ENCODE measurements at places on chromosomes 3 and 15. TPM values are rescaled to one million over a fixed set of nuclear protein-coding genes. Genes with fewer than 3 reads are reported as not detected.

Gene CIP2A
- total RNA-seq: 32.5 TPM

Gene CYP1A2
- not detected for total RNA-seq

Gene CPB1
- total RNA-seq: not detected

Gene STRA6
- 0.43 TPM for total RNA-seq

DNA sequence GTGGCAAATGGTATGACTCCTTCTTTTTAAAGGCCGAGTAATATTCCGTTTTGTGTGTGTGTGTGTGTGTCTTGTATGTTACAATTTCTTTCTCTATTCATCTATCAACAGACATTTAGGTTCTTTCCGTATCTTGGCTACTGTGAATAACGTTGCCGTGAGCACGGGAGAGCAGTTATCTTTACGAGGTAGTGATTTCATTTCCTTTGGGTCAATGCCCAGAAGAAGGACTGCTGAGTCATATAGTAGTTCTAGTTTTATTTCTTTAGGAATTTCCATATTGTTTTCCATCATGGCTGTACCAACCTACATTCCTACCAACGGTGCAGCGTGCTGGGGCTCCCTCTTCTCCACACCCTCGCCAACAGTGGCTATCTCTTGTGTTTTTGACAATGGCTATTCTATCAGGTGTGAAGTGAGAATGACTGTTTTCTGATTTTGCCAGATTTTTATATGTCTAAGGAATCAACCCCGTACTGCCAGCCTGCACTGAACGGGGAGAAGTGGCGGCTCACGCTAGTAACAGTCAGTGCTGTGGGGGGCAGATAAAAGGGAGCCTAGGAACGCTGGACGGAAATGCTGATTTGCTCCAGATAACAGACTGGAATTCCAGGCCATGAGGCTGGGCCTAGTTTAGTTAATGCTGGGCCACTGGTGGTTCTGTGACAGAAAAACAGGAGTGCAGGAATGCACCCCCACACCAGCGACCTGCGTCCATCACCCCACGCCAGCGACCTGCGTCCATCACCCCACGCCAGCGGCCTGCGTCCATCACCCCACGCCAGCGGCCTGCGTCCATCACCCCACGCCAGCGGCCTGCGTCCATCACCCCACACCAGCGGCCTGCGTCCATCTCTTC lies 168.1 kb downstream of the XXYLT1 start:
- H3K36me3 ChIP-seq: no peaks in the 10 kb centered on the region
- no peaks in the 10 kb centered on the region for H3K27me3 ChIP-seq
- H3K4me1 ChIP-seq: peaks cover 7% of the 10 kb centered on the region
- DNase-seq: no peak
- H3K4me3 ChIP-seq: no peak overlapping the region

DNA sequence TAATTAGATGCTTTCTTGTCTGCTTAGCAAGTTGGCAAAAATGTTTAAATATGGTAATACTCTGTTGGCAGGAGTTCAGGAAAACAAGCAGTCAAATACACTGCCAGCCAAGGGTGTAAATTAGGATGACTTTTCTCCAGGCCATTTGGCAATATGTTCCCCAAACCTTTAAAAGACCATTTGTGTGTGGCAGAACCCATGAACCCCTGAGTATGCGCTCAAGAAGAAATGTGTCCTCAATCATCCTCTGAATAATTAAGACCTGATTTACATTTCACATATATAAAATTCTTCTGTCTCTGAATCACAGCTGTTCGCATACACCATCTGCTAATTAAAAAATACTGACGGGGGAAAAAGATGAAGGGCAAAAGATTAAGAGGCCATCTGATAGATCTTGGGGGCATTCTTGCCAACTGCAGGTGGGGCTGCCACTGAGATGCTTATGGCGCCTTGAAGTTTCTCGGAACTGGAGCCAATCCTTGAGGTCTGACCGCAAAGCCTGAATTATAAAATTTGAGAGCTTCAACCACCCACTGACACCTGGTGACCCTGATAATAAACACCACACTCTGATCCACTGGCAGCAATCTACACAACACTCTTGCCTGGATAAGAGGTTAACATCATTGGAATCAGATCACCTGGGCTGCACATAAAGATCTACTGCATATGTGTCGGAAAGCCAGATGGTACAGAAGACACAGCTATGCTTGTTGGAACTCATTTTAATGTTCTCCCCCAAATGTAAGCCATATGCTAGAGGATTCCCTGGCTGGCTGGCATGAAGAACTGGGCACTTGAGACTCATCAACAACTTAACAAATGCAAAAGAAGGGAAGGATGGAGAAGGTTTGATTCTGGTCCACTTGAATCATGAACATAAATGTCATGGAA lies 190.6 kb downstream of the OSBPL10 start:
- no peaks in the 10 kb centered on the region for H3K36me3 ChIP-seq
- H3K27me3 ChIP-seq: peaks cover 8% of the 10 kb centered on the region
- no peak overlapping the region for H3K4me3 ChIP-seq

DNA sequence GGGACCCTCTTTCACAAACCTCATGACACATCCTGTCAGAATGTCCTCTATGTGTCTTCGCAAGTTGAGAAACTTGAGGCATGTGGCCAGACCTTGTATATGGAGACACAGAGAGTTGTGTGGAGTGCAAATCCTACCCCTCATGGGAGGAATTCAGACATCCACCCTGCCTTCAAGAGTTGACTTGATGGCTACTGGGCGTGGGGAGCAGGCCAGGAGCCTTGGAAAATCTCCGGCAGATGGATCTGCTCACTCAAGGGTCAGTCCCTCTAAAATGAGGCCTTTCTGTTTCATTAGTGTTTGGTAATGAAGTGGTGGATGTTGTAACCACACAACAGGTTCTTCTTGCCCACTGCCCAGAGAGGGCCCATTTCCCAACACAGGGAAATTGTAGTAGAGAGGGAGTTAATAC lies 79.0 kb downstream of the ASB7 start:
- H3K4me3 ChIP-seq: no peak overlapping the region
- no peak overlapping the region for H3K27ac ChIP-seq
- DNase-seq: no peak
- peaks cover 30% of the 10 kb centered on the region for H3K27me3 ChIP-seq

DNA sequence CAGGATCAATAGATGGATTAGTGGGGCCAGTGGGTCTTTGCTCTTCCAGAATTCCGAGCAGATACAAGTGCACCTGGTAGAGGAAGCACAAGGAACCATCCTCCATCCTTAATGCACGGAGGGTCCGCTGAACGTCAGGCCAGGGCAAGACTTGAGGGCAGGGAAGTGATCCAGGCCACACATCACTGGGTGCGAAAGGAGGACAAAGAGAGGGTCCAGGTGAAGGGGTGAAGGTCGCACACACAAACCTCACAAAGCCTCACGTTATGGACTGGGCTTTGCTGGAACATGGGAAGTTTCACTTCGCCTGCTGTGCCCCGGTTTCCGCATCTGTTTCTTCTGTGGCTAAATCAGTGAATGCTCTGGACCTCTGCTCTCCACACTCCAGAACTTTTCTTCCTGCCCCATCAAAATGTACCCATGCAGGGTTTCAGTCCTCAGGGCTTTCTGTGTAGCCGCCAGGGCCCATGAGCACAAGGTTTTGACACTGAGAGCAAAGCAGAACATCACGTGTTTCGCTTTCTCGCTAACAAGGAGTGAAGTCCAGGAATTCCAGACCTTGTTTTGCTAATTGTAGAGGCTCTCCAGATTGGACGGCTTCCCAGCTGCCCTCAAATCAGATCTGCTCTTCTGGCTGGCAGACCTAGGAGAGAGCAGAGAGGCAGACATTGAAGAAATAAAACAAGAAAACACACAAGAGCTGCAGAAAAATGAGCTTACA lies 56.3 kb downstream of the KLF15 start:
- no peaks in the 10 kb centered on the region for H3K4me1 ChIP-seq
- H3K4me3 ChIP-seq: no peak overlapping the region
- no peak overlapping the region for H3K27ac ChIP-seq
- no peak for DNase-seq
- H3K27me3 ChIP-seq: no peaks in the 10 kb centered on the region

DNA sequence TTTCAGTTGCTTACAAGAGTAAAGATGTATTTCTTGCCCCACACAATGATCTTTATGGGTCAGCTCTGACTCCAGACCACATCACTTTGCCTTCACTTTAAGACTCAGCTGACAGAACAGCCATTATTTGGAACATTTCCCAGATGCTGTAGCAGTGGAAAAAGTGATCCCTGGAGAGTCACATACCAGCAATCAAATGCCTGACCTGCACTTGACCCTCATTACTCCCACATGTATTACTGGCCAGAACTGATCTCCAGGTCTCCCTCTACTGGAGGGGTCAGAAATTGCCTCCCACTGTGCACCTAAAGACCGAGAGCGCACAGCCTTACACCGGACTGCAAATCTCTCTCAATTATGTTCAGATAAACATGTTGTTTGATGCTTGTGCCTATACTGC lies 88.6 kb upstream of the ZNF385D start:
- H3K36me3 ChIP-seq: no peaks in the 10 kb centered on the region
- H3K4me3 ChIP-seq: no peak overlapping the region
- H3K27ac ChIP-seq: no peak overlapping the region

DNA sequence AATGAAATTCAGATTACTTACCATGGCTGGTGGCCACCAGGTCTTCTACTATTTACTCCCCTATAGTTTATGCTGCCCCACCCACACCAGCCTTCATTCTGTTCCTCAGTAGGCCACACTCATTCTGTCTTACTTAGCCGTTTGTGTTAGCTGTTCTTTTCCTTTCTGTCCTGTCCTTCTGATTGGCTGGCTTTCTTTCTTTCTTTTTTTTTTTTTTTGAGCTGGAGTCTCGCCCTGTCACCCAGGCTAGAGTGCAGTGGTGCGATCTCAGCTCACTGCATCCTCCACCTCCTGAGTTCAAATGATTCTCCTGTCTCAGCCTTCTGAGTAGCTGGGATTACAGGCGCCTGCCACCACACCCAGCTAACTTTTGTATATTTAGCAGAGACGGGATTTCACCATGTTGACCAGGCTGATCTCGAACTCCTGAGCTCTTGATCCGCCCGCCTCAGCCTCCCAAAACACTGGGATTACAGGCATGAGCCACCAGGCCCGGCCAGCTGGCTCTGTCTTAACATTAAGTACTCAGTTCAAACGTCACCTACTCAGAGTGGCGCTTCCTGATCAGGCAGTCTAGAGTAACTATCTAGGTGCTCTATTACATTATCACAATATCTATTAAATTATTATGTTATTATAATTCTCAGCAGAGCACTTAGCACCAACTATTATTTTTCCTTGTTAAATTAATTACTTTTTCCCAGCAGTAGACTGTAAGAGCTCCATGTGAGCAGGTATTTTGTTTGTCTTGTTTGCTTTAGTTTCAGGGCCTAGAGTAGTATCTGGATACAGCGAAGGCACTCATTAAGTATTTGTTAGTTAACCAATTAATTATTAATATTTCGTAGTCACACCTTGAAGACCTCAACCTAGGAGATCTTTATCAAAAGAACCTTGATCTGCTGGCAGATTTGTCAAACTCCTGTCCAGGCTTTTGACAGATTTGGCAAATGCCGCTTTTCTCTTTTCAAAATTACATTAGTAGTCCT lies 6.4 kb downstream of the CMSS1 start:
- H3K4me1 ChIP-seq: peaks cover 56% of the 10 kb centered on the region
- H3K4me3 ChIP-seq: no peak overlapping the region
- no peak overlapping the region for H3K27ac ChIP-seq
- no peak for DNase-seq
- peaks cover 3% of the 10 kb centered on the region for H3K36me3 ChIP-seq
- H3K27me3 ChIP-seq: no peaks in the 10 kb centered on the region

- DNase-seq: no peak
- no peak overlapping the region for H3K27ac ChIP-seq
- H3K4me1 ChIP-seq: no peaks in the 10 kb centered on the region
- peaks cover 5% of the 10 kb centered on the region for H3K27me3 ChIP-seq
- no peak overlapping the region for H3K4me3 ChIP-seq
Measured at GRCh38 chr3:19539518-19540392, 391.4 kb downstream of the KCNH8 start.

- H3K27ac ChIP-seq: no peak overlapping the region
- peaks cover 12% of the 10 kb centered on the region for H3K27me3 ChIP-seq
- peaks cover 13% of the 10 kb centered on the region for H3K4me1 ChIP-seq
- H3K4me3 ChIP-seq: no peak overlapping the region
- H3K36me3 ChIP-seq: no peaks in the 10 kb centered on the region
Measured at GRCh38 chr3:171984883-171985282, 54.5 kb upstream of the FNDC3B start.

DNA sequence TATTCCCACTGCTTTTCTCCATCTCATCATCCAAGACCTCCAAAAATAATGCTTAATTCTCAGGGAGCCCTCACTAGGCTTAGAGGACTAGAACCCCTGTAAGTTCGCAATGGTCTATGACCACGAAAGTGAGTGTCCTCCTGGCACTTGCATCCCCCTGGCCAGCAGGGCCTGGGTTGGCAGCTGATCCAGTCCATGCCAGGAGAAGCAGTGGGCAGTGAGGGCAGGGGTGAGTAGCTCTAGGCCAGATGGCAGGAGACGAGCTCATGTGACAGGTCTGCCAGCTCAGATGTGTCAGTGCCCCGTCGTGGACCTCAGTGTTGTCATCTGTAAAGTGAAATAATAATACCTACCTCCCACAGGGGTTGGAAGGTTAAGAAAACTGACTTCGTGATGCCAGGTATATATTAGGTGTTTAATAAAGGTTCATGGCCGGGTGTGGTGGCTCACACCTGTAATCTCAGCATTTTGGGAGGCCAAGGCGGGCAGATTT lies 11.1 kb downstream of the GP5 start:
- H3K27ac ChIP-seq: no peak overlapping the region
- H3K36me3 ChIP-seq: peaks cover 3% of the 10 kb centered on the region
- no peaks in the 10 kb centered on the region for H3K4me1 ChIP-seq
- H3K27me3 ChIP-seq: no peaks in the 10 kb centered on the region
- DNase-seq: no peak
- H3K4me3 ChIP-seq: no peak overlapping the region

DNA sequence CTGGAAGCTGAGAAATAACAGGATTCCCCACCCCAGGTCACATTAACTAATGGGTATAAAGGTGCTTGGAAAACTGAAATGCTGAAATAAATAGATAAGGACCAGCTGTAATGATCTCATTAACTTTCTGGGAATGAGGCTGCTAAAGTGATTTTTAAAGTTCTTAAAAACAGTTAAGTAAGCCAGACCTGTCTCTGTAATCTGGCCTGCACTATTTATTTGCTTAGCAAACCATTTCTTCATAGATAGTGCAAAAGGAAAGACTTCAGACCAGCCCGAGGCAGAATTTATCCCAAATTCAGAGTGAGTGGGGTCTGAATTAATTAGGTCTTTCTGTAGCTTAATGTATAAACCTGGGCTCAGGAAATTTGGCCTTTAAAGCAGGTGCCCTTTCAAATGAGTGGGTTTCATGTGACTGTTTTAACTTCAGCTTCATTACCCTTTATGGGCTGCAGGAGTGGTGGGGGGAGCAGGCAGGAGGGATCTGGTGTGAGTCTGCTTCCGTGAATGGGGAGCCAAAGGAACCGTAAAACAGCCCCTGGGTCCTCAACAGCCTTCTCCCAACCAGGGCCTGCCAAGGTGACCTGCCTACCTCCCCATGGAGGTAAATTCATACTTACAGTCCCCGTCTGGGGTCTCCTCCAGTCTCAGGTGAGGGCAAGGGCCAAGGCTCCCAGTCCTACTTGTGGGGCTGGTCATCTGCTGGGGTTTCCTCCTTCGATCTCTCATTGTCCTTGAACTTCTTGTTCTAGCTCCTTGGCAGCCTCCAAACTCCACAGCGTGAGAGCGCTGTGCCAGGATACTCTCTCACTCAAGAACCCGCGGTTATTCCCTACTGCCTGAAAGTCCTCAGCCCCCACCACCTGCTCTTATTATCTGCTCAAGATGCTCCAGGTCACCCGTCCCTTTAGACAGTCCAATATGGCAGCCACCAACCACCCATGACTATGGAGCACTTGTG lies 31.2 kb downstream of the MAGEF1 start:
- no peaks in the 10 kb centered on the region for H3K4me1 ChIP-seq
- no peaks in the 10 kb centered on the region for H3K36me3 ChIP-seq
- no peaks in the 10 kb centered on the region for H3K27me3 ChIP-seq
- no peak overlapping the region for H3K4me3 ChIP-seq
- no peak overlapping the region for H3K27ac ChIP-seq

Measured in activated T-cell treated with anti-CD3 and anti-CD28 coated beads, Interleukin-2, amount 50 U/mL, for 72 hours (primary cell).